Effector CD8-positive, alpha-beta T cell (primary cell): ENCODE measurements at places on chromosomes 3 and 15.
A peak's percentile ranks its signal among the peaks of the same experiment; 100 is the strongest.

- no peak for DNase-seq
Measured at GRCh38 chr3:133599280-133599679, 25.8 kb downstream of the CDV3 start.

- DNase-seq, result no peak
Measured at GRCh38 chr3:173789530-173790162, 392.1 kb downstream of the NLGN1 start.

DNA sequence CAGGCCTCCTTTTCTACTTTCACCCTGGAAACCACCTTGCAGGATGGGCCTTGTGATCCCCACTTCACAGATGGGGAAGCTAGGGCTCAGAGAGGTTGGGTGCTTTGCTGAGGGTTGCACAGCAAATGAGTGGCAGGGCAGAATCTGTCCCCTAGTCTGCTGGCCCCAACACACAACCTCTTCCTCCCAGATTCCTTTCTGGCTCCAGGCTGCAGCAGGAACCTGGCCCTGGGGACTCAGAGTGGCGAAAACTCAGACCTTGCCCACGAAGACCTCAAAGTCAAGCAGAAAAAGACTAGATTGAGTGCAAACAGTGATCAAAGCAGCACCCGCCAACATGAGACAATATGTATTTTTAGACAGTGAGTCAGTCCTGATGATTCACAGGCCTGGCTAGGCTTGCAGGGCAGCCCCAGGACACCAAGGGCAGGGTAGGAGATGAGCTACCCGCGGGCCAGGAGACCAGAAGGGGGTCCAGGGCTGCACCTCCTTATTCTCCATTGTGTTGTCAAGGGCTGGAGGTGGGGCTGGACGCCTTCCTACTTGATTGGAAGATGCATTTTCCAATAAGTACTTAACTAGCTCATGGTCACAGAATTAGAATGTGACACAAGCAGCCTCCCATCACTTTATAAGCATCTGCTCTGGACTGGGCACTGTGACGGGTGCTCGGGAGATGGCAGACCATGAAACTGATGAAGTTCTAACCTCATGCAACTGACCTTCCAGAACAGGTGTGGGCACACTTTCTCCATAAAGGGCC lies 23.9 kb downstream of the GOLGA6L2 start:
- DNase-seq, result no peak

- no peak for DNase-seq
Measured at GRCh38 chr3:139745831-139746230, 68.1 kb upstream of the NMNAT3 start.

- DNase-seq, result no peak
Measured at GRCh38 chr3:190385731-190386688, 2.0 kb upstream of the CLDN16 start.

- DNase-seq, result no peak
Measured at GRCh38 chr15:96361309-96362010, 31.0 kb downstream of the NR2F2 start.

DNA sequence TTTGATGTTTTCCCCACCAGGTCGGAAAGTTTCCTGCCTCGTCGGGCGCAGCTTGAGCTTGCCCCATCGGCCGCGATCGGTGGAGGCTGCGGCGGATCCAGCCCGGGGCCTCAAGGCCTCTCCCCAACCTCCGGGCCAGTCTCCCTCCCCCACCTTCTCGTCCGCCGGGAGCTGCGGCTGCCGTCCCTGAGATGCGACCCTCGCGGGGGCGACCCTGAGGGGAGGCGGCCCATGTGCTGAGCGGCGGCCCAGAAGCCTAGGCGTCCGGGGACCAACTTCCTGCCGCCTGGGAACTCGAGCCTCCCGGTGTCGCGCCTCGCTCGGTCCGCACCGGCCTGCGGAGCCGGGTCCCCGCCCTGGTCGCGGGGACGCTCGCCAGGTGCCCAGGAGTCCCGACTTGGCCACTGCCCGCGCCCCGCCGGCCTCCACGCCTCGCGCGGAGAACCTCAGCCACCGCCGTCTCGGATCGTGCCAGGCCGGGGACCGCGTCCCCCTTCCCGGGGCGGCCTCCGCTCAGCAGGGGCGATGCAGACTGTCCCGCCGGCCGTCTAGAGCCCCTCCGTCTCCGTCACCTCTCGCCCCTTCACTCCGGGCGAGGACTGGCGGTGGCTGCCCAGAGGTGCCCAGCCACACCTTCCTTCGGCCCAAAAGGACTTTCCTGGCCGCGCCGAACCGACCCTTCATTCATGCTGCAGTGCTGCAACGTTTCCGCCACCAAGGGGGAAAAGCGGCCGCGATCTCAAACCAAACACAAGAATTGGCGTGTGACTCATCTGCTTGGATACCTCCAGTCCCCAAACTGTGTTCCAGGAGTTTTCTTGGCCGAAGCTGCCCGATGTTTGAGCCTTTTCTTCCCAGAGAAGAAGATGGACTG lies 656 bp downstream of the SLMAP start:
- DNase-seq, result peak; percentile 34

- no peak for DNase-seq
Measured at GRCh38 chr3:76051145-76051544, 265.8 kb upstream of the ZNF717 start.

DNA sequence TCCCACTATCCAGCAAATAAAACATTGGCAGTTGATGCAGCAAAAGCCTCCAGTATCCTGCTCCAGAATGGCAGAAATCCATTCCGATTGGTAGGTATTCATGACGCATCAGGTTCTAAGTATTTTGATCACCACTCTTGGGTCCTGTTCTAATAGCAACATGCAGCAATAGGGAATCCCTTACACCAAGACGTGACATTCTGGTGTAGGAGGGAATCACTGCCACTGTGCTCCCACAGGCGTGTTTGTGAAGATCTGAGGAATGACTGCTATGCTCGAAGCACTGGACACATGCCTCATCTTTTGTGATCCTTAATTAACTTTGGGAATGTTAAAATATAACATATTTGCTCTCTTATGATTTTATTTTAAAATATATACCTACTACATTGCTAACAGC lies 552.9 kb downstream of the MECOM start:
- no peak for DNase-seq

GRCh38 chr15:32690941-32691688 lies 26.7 kb upstream of the GREM1 start:
- DNase-seq, result no peak

GRCh38 chr3:164514576-164514975 lies 563.7 kb downstream of the SI start:
- DNase-seq, result no peak

GRCh38 chr15:92109191-92109873 lies 255.8 kb downstream of the SLCO3A1 start:
- DNase-seq, result no peak

DNA sequence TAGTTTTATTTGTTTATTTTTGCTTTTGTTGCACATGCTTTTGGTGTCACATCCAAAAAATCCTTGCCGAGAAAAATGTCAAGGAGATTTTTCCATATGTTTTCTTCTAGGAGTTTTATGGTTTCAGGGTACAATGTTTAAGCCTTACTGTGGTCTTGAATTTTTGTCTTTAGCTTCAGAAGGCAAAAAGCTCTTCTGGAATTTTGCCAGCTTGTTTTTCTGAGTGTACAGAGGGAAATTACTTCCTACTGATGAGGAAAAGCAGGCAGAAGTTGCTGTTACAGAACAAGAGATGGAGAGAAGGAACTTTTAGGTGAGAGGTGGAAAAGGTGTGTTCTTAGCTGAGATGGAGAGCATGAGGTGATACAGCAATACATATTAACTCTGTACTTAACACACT lies 59.6 kb downstream of the UBE2E2 start:
- no peak for DNase-seq

- DNase-seq, result no peak
Measured at GRCh38 chr15:66078196-66078928, 175.2 kb downstream of the MEGF11 start.

GRCh38 chr15:57298204-57298603 lies 78.1 kb upstream of the CGNL1 start:
- DNase-seq, result no peak

DNA sequence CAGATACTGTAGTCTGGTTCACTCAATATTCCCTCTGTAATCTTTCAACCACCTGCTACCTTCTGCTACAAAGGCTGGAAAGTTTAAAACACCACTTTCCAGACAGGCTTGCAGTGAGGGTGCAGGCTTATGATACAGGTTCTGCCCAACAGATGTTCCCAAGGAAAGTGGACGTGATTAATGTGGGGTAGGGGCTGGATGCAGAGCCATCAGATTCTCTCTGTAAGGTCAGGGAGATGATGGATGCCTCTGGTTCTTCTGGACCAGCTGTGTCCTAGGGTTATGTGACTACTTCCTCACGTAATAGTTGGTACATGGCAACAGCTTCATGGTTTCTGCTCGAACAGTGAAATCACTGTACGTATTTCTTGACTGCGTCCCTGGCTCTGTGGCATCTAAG lies 11.1 kb downstream of the GPR176 start:
- DNase-seq, result no peak

DNA sequence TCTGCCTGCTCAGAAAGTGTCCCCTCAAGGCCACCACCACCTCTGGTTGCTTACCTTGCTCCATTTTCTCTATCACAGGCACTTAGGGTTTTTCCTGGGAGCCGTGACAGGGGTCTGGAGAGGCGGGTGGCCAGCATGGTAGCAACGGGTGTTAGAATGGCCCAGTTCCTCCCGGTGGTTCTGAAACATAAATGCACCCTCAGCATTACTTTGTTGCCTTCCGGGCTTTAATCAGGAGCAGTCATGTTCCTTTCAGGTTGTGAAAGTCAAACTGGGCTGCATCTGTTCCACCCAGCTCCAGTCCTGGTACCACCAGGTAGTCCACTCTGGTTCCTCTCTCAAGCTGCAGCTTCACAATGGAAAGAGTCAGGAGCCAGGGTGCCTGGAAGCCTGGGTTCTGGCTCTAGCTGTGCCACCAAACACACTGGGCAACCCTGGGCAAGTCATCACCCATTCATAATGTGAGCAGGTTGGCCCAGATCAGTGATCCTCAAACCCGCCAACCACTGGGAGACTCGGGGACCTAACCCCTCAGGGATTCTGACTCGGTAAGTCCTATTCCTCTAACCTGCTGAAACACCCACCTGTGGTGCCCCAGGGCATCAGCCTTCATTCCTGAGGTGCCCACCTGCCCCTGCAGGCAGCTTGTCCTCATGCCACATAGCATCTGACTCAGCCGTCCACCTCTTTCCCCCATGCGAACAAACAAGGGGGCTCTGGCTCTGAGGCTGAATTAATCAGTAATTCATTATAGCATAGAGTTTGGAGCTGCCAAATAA lies 9.3 kb downstream of the BDH1 start:
- DNase-seq, result no peak

GRCh38 chr15:58988006-58988785 lies 733 bp downstream of the RNF111 start:
- DNase-seq, result peak; percentile 44

GRCh38 chr15:48954538-48954937 lies 9.2 kb downstream of the SHC4 start:
- DNase-seq, result no peak

GRCh38 chr3:139239550-139239949 lies 104.3 kb upstream of the MRPS22 start:
- no peak for DNase-seq

- peak; percentile 26 for DNase-seq
Measured at GRCh38 chr3:113441051-113441770, at the start of gene CFAP44. TSS of gene CFAP44 (minus strand) at chr3:113441493. CDS start at chr3:113433664, 7,829 bp downstream.

DNA sequence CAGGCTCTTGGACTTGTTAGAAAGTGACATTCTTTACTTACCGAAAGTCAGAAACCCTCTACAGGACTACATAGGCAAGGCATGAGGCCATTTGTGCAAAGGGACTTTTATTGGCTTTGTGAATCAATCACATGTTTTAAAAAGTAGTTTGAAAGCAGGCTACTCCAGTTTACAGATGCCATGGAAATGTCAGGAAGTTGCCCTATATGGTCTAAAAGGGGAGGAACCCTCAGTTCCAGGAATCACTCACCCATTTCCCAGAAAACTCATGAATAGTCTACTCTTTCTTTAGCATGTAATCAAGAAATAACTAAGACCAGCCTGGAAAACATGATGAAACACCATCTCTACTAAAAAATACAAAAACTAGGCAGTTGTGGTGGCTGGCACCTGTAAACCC lies 51.0 kb upstream of the MKRN3 start:
- no peak for DNase-seq

DNA sequence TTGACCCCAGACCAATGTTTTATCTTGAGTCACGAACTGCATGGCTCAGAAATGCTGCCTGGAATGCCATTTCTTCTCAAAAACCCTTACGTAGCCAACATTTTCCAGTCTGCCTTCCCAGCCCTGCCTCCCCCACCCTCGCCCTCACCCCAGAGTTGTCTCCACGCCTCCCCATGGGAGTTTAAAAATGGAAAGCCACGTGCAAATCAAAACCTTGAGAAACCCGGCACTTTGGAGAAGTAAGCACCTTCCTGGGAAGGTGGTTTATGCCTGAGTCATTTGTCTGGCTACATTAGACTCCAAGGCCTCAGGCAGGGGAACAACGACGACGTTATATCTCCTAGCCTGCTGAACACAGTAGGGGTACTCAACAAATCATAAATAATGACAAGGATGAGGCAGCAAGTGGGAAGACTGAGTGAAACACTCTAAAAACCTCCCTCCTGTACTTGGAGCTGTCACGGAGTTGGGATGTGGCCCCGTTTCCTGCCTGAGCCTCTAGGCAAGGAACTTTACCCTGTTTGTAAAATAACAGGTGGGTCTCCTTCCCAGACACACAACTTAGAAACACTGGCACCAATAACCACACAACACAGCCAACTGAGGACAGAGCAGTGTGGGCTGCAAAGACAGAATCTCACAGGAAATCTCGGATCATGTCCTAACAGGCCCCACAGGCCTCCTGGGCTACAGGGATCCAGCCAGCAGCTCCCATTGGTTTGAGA lies 179.1 kb downstream of the NTRK3 start:
- DNase-seq, result no peak

DNA sequence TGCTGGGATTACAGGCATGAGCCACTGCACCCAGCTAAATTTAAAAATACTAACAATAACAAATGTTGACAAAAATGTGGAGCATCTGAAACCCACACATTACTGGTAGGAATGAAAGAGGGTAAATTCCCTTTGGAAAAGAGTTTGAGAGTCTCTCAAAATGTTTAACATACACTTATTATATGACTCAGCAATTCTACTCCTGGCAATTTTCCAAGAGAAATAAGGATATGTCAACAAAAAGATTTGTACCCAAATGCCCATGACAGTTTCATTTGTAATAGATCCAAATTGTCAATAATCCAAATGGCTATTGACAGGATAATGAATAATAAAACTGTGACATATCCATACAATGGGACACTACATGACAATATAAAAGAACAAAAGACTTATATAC lies 9.0 kb downstream of the HCLS1 start:
- DNase-seq, result no peak

- DNase-seq, result no peak
Measured at GRCh38 chr3:86923071-86923491, 67.9 kb downstream of the VGLL3 start.
